ENCODE measurements at places on chromosomes 7 and 10. TPM values are rescaled to one million over a fixed set of nuclear protein-coding genes. Genes with fewer than 3 reads are reported as not detected.

Gene MRPL43
- 104 TPM for total RNA-seq

DNA sequence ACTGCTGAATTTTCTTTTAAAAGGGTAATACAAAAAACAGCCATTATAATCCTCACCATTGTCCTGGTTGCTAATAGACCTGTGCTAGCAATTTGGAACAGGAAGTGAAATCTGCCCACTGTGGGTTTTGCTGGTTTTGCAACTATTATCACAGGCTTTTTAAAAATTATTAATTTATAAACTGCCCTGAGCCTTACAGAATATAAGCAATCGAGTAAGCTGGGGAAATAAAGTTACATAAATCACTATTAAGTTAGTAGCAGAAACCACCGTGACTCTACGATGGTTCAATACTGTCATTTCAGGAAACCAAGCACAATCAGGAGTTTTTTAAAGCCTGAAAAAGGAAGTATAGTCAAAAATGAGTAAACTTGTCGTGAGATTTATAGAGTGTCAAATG, 62.3 kb downstream of the TMEM26 start:
- no peak for DNase-seq

DNA sequence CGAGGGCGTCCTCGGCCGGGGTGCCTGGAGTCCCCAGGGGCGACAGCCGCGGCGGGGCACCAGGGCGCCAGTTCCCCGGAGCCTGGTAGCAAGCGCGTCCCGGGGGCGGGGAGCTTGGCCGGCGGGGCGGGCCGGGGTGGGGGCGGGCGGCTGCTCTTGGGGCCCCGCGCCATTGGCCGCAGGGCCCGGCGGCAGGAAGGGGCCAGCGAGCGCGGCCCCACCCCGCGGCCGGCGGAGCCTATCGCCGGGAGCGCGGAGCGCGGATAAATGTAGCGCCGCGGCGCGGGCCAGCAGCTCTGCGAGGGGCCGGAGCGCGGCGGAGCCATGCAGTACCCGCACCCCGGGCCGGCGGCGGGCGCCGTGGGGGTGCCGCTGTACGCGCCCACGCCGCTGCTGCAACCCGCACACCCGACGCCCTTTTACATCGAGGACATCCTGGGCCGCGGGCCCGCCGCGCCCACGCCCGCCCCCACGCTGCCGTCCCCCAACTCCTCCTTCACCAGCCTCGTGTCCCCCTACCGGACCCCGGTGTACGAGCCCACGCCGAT, at the start of gene HHEX:
HHEX (plus strand) TSS at position 293 of the 548 bp plus-strand sequence; CDS start at position 325, 32 bp downstream.
- no peak for DNase-seq

DNA sequence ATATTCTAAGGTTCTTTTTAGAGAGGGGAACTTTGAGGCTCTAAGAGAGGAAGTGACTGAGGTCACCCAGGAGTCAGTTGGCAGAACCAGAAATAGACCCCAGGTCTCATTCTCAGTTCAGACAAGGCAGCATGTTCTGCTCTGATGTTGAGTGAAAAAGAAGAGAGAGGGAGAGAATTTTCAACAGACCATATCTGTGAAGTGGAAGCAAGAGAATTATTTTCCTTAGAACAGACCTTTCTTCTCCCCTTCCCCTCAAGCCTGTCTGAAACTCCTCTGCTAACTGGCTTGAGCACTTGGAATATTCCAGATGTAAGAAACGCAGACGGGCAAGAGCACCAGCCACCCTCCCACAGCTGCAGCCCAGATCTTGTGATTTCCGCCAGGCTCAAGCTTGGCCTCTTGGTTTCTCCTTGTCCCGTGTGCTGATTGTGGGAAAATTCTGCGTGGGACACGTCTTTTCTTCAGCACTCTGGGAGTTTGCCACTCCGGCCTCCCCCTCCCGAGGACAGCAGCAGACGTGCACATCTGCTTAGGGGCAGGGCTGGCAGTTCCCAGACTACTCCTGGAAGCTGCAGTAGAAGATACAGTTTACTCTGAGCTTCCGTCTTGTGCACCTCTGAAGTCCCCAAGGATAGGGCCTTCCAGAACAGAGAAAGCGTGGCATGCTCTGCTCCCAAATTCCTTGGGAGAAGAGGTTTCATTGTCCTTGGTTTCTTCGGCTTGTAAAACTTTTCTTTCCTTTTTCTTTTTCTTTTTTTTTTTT, 22.7 kb upstream of the IKZF1 start:
- DNase-seq = no peak

GRCh38 chr10:133141958-133142340, 18.1 kb upstream of the KNDC1 start:
- peak; percentile 40 for DNase-seq

DNA sequence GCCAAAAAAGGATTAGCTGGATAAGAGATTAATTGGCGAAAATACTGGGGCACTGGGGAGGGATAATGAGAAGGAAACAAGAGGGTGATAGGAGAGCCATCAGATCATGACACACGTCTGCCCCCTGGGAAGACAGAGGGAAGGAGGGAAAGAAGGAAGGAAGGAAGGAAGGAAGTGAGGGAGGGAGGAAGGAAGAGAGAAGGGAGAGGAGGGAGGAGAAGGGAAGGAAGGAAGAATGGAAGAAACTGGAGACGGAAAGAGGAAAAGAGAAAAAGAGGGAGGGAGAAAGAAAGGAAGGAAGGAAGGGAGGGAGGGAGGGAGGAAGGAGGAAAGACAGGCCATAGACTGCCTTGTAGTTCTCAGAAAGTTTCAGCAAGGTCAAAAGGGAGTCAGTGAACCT, 37.8 kb upstream of the WAC start:
- DNase-seq = no peak

Gene PLAU
- 4.2 TPM for total RNA-seq

GRCh38 chr10:121753726-121754476, 155.7 kb upstream of the FGFR2 start:
- no peak for DNase-seq

Gene ADAM8
- total RNA-seq = 5.0 TPM

Gene GDF2
- total RNA-seq = not detected

Gene NEUROD6
- not detected for total RNA-seq

DNA sequence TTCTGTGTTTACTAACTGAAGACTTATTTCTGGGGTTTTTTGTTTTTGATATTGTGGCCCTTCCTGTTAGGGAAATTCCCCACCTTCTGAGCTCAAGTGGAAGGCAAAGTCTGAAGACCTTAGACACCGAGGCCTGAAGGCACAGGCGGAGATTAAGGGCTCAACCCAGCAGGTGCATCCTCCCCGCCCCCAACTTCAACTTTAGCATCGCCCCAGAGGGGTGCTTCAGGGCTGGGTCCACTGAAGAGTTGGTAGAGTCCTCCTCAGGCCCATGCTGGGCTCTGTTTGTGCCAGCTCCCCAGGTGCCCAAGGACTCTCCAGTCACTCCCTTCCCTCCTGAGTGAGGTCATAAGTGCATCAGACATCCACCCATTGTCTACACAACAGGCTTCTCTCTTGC, 9.4 kb upstream of the PPIA start:
- no peak for DNase-seq

Gene DEPP1
- total RNA-seq = 2,057 TPM

DNA sequence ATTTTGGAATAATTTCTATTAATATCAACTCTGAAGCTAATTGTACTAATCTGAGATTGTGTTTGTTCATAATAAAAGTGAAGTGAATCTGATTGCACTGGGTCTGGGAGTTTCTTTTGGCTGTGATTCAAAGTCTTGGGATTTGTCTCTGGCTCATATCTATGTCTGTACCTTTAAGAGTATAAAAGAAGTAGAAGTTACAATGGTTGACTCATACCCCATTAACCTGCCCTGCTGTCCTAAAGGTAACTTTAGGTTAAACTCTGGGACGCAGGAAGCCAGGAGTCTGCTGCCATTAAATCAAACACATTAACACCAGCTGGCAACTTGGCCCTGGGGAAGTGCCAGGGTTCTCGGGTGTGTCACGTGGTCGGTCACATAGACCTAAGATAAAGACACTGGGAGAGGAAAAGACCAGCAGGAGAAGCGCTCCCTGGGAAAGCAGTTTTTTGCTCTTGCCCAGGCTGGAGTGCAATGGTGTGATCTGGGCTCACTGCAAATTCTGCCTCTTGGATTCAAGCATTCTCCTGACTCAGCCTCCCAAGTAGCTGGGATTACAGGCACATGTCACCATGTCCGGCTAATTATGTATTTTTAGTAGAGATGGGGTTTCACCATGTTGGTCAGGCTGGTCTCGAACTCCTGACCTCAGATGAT, 17.8 kb downstream of the SCD start:
- peak; percentile 87 for DNase-seq

- no peak for DNase-seq
Observed at GRCh38 chr7:98107313-98107721, 655 bp downstream of the LMTK2 start.

Gene UCMA
- total RNA-seq = not detected

- DNase-seq = no peak
Observed at GRCh38 chr7:79452495-79453265, 787 bp downstream of the MAGI2 start.

- no peak for DNase-seq
Observed at GRCh38 chr7:142450695-142451094, 192.8 kb upstream of the PRSS58 start.

GRCh38 chr10:9239298-9239697, 1184.8 kb downstream of the GATA3 start:
- no peak for DNase-seq

DNA sequence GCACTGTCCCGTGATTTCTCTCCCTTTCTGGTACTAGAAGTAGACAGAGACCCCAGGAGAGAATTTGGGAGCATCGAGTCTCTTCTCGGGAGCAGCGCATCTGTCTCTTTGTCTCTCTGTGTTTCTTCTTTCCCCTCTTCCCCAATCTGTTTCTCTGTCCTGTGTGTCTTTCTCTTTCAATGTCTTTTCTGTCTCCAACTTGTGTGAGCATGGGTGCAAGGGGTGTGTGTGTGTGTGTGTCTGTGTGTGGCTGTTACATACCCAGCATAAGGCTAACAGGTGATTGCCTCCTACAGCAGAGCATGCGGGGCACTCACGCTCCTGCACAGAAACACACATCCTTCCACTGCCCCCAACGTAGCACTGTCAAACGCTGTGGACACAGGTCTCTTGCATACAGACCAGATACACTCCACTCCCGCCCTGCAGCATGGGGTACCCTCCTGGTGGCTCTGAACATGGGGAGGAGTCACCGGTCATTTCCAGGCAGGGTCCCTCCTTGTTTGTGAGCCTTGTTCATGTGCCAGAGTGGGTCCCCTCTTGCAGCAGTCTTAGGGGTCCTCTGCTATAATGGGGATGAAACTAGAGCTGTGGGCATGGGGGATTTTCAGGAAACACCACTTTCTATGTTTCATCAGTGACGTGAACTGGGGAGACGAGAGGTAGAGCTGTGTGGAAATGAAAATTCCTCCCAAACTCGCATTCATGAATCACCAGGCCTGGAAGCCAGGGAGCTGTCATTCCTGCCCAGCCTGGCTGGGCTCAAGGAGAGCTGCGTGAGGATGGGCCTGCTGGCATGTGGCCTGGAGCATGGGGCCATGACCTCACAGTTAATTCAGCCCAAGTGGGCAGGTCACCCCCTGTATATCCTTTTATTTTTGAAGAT, 980 bp downstream of the ADAMTS14 start:
- no peak for DNase-seq

Gene ASZ1
- not detected for total RNA-seq

DNA sequence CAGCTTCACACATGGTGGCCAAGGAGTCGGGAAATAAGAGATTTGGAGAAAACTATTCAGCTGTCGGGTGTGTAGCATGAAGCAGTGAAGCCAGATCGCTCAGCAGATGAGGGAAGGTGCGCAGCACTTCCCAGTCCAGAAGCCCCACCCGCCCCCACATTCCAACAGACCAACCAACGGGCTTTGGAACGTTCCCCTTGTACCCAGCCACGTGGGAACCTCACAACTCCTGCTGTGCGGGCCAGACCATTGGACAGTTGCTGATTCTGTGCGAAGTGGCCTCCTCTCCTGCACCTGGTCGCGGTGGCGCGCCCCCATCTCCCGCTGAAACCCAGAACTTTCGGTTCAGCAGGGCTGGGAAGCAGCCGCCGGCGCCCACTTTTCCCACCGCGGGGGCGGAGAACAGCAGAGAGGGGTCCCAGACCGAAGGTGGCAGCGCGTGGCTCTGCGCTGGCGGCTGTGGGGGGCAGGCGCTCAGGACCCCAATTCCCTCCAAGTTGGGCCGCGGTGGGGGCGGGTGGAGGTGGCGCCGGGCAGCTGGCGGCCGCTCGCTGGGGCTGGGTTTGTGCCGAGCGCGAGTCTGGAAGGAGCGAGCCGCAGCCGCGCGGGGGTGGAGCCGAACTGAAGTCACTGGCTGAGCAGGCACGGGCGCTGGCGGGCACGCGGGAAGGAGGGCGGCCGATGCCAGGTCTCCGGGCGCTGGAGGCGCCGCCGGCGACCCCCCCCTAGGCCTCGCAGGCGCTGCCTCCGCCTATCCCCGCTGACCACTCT, 1301.5 kb upstream of the SORCS1 start:
- no peak for DNase-seq

GRCh38 chr10:34434119-34434594, 380.9 kb downstream of the PARD3 start:
- DNase-seq = no peak

Gene GIMAP2
- 9.2 TPM for total RNA-seq

GRCh38 chr10:51960494-51960895, 261.1 kb upstream of the CSTF2T start:
- DNase-seq = no peak

Gene EEF1AKMT2
- 14.1 TPM for total RNA-seq

Gene HMX3
- not detected for total RNA-seq
